ENCODE measurements at places on chromosomes 2 and 18. TPM values are rescaled to one million over a fixed set of nuclear protein-coding genes. Genes with fewer than 3 reads are reported as not detected.

The CHAC2 gene
- 68.5 TPM for polyA plus RNA-seq

The DSEL gene
- polyA plus RNA-seq, result not detected

The CD8A gene
- not detected for polyA plus RNA-seq

The EIF2AK2 gene
- 81.4 TPM for polyA plus RNA-seq

The BCL11A gene
- 9.9 TPM for polyA plus RNA-seq

The ASPRV1 gene
- polyA plus RNA-seq, result 0.60 TPM

The GPR45 gene
- 0.22 TPM for polyA plus RNA-seq

The NFATC1 gene
- polyA plus RNA-seq, result 5.4 TPM

The DNAH6 gene
- 0.53 TPM for polyA plus RNA-seq

The SLC40A1 gene
- not detected for polyA plus RNA-seq

The KLHL29 gene
- polyA plus RNA-seq, result 2.4 TPM

The PRKAG3 gene
- polyA plus RNA-seq, result not detected

The NPPC gene
- not detected for polyA plus RNA-seq

The SLC11A1 gene
- 0.18 TPM for polyA plus RNA-seq

The ZEB2 gene
- 0.14 TPM for polyA plus RNA-seq

The RAB1A gene
- 171 TPM for polyA plus RNA-seq
